H1 (cell line): ENCODE measurements at places on chromosomes 2 and 18.

DNA sequence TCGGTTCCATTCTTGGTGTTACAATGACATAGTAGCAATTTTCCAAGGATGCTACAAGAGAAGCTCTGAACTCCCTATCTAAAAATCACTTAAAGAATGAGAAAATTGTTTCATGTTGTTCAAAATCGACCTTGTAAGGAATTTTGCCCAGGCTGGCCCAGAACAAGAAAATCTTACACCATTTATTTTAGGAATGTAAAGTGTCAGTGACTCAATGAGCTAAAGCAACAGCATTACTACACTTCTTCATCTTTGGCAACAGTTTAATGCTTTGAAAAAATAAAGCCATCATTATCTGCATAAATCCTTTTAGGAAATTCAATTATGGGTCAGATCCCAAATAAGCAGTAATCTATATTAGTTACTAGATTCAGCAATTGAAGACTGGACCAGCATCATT is 38.6 kb downstream of the SLC25A12 start:
- no peak for DNase-seq

GRCh38 chr18:8990276-8991031 is 112.0 kb upstream of the NDUFV2 start:
- no peak for DNase-seq

DNA sequence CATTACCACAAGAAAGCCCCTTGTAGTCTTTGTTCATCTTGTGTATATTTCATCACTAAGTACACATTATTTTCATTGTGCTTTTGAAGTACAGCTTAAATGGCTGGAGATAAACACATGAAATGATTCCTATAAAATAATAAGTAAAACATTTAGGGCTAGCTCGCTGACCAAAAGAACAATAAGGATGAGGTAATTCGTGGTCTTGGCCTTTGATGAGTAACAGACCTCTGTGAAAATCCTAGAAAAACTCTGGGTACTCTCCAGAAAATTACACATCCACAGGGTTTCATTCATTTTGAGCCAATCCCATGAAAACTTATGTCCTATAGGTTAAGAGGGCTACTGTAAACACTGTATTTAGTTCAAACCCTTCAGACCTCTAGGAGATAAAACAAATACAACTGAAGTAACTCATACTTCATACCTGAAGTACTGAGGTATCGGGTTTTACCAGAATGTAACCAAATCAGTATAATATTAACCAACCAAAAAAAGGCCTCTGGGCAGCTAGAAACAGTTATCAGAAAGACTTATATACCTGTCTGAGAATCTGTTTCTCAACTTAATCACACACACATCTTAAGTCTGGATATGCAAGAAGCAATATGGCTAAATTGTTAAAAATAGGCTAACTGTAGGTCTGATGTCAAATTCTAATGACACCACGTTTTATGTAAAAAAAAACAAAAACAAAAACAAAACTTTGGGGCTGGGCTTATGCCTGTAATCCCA is 31.0 kb downstream of the CFAP36 start:
- DNase-seq: no peak

DNA sequence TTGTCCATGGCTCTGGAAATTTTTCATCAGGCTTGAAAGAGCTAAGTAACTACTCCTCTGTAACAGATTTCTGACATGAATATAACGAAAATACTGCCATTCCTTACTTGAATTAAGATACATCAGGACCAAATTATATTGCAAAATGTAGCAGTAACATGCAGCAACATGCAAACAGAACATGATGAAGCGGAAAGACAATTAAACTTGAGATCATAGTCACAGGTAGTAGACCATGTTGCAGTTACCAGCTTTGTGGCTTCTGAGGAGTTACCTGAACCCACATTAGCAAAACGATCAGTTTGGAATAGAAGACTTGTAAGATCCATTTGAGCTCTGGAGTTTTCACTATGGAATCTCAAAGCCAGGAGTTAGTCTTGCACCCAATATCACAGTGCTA is 76.2 kb downstream of the MREG start:
- no peak for DNase-seq

DNA sequence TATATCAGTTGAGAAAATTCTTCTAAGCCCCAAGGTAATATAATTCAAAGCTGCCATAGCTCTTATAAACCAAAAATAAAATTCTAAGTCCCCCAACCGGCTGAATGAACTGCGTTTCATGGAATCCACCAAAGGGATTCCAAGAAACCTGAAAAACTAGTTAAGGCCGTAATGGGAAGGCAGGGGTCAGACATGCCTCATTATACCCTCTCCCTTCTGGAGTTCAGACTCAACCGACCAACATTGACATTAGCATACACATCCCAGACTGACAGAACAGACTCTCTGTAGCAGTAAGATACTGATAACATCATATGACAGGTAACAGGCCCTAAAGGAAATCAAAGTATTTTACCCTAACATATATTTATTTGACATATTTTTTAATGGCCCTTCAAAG is 31.4 kb upstream of the PHLPP1 start:
- DNase-seq: no peak
